ENCODE measurements at places on chromosomes 7 and 10. TPM values are rescaled to one million over a fixed set of nuclear protein-coding genes. Genes with fewer than 3 reads are reported as not detected.

DDIT4 gene
- total RNA-seq: 394 TPM

DNA sequence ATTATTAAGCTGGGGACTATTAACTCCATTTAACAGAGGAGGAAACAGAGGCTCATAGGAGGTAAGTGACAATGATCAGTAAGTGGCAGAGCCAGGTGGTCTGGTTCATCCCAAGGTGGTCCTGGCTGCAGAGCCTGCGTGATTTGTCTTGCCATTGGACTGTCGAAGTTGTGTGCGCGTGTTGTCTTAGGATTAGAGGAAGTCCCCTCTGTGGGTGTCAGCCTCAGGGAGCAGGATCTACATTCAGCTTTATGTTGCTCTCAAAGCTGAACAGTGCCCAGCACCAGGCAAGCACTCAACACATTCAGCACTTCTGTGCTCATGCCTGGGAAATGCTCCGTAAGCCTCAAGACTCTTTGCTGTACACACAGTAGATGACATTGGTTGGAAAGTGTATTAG, 139.5 kb downstream of the HERPUD2 start:
- H3K27me3 ChIP-seq: no peaks in the 10 kb centered on the region
- no peak overlapping the region for H3K4me3 ChIP-seq
- H3K27ac ChIP-seq: no peak overlapping the region
- DNase-seq: peak; percentile 19
- H3K4me1 ChIP-seq: no peaks in the 10 kb centered on the region

WDR11 gene
- total RNA-seq: 10.2 TPM

CALML5 gene
- total RNA-seq: not detected

- no peak for DNase-seq
- H3K4me1 ChIP-seq: no peaks in the 10 kb centered on the region
- no peak overlapping the region for H3K4me3 ChIP-seq
- H3K36me3 ChIP-seq: no peaks in the 10 kb centered on the region
- H3K27ac ChIP-seq: no peak overlapping the region
These were observed 30.9 kb downstream of the MRPS33 start for GRCh38 chr7:140983802-140984201.

GAD2 gene
- not detected for total RNA-seq

GRCh38 chr10:28823501-28824075, 146.3 kb downstream of the BAMBI start:
- no peaks in the 10 kb centered on the region for H3K4me1 ChIP-seq
- H3K4me3 ChIP-seq: no peak overlapping the region
- DNase-seq: no peak
- H3K27me3 ChIP-seq: no peaks in the 10 kb centered on the region
- no peaks in the 10 kb centered on the region for H3K36me3 ChIP-seq

GRCh38 chr7:70608229-70608628, 523.7 kb upstream of the GALNT17 start:
- no peak overlapping the region for H3K4me3 ChIP-seq
- H3K36me3 ChIP-seq: no peaks in the 10 kb centered on the region
- no peaks in the 10 kb centered on the region for H3K27me3 ChIP-seq
- H3K4me1 ChIP-seq: no peaks in the 10 kb centered on the region
- DNase-seq: no peak

GRCh38 chr10:71838264-71839211, 12.5 kb downstream of the PSAP start:
- peak overlapping the region; percentile 89 for H3K27ac ChIP-seq
- no peak overlapping the region for H3K4me3 ChIP-seq
- DNase-seq: no peak

DNA sequence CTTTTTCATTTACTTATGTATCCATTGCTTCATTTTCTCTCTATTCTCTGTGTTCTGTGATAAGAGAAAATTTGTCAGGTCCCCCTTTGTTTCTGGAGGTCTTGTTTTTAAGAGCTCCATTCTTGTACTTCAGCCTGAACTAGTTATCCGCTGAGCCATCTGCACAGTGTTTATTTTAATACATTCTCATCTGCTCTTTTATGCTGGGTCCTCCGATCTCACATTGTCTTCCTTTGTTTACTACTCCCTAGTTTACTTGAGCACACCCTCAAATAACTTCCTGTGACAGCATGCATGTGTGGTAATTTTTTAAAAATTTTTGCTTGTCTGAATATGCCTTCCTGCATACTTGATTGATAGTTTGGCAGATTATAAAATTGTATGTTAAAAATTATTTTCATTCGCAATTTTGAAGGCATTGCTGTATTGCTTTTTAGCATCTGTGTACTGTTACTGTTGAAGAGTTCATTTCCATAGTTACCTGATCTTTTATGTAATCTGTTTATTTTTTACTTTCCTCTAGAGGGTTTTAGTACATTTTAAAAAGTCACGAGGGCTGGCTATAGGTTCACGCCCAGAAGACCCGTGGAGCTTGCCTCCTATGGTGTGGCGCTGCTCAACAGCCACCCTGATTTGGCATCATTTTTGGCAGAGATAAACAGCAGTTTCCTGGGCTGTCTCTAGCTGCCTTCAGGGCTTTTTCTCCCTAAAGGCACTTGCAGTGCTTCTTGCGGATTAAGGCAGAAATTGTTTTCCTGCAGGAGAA, 31.9 kb downstream of the RSBN1L start:
- H3K4me3 ChIP-seq: peak overlapping the region; percentile 22
- H3K4me1 ChIP-seq: peaks cover 13% of the 10 kb centered on the region
- H3K36me3 ChIP-seq: no peaks in the 10 kb centered on the region

AFAP1L2 gene
- total RNA-seq: 30.4 TPM

DNA sequence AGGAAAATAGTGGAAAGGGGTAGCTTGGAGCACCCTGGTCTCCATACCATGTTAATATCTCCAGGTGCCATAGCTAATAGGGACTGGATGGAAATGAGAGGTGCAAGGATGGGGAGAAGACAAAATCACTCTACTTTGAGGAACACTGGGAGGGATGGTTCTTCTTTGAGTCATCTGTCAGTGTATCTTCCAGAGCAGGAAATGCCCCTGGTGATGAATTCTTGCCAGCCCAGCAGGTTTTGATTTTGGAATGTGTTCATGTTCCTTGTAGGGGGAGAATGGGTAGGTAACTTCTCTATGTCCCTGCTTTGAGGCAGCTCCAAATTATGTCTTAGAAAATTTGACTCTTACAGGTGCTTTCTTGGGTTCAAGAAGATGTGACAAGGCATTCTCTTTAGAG, 177.0 kb upstream of the GLI3 start:
- H3K27ac ChIP-seq: no peak overlapping the region
- H3K4me1 ChIP-seq: no peaks in the 10 kb centered on the region
- DNase-seq: no peak
- H3K27me3 ChIP-seq: no peaks in the 10 kb centered on the region
- no peak overlapping the region for H3K4me3 ChIP-seq
- no peaks in the 10 kb centered on the region for H3K36me3 ChIP-seq

DNA sequence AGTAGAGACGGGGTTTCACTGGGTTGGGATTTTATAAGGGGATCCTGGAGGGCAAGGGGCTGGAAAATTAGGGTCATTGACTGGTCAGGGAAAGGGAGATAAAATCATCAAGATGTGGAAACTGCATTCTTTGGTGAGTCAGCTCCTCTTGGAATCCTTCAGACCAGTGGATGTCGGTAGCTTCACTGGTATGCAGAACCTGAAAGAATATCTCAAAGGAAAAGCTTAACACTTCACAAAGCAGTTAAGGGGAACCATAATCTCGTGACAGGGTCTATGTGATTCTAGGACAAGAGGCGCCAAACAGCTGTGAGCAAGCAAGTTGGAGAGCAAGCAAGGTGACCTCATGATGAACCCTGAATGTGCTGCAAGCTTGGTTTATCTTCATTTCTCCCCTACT, 634.7 kb upstream of the AUTS2 start:
- H3K4me3 ChIP-seq: no peak overlapping the region
- H3K27ac ChIP-seq: no peak overlapping the region
- H3K27me3 ChIP-seq: no peaks in the 10 kb centered on the region
- no peaks in the 10 kb centered on the region for H3K4me1 ChIP-seq

OPN1SW gene
- not detected for total RNA-seq

DNA sequence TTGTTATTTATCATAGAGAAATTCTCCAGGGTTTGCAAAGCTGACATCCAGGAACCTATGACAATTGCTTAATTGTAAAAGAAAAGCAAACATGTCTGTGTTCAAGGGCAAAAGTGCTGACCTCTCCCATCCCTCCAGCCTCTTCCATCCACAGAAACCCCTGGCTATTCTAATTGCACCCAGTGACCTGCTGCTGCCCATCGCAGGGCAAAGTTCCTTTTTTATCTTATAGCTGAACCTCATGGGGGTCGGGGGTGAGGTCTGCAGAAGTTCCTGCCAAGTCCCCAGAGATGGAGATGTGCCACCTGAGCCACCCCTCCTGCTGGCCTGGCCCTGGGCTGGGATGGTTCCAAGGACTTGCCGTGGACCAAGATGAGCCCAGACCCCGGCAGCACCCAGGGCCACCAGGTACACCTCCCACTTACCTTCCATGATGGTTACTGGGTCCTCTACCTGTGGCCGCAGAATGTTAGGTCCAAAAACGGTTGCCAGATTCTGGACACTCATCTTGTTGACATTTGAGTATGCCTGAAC, 146.5 kb downstream of the MAPK8 start:
- no peak for DNase-seq
- peaks cover 4% of the 10 kb centered on the region for H3K4me1 ChIP-seq
- H3K27me3 ChIP-seq: no peaks in the 10 kb centered on the region

- H3K27ac ChIP-seq: no peak overlapping the region
- no peak overlapping the region for H3K4me3 ChIP-seq
These were observed 167.1 kb upstream of the TRIM24 start for GRCh38 chr7:138292951-138293350.

GRCh38 chr7:36080843-36081242, 72.2 kb upstream of the EEPD1 start:
- no peak for DNase-seq
- no peaks in the 10 kb centered on the region for H3K27me3 ChIP-seq
- H3K4me3 ChIP-seq: no peak overlapping the region
- H3K27ac ChIP-seq: no peak overlapping the region
- H3K36me3 ChIP-seq: no peaks in the 10 kb centered on the region
- H3K4me1 ChIP-seq: no peaks in the 10 kb centered on the region
